ENCODE measurements at places on chromosomes 7 and 10.
A peak's percentile ranks its signal among the peaks of the same experiment; 100 is the strongest.

DNA sequence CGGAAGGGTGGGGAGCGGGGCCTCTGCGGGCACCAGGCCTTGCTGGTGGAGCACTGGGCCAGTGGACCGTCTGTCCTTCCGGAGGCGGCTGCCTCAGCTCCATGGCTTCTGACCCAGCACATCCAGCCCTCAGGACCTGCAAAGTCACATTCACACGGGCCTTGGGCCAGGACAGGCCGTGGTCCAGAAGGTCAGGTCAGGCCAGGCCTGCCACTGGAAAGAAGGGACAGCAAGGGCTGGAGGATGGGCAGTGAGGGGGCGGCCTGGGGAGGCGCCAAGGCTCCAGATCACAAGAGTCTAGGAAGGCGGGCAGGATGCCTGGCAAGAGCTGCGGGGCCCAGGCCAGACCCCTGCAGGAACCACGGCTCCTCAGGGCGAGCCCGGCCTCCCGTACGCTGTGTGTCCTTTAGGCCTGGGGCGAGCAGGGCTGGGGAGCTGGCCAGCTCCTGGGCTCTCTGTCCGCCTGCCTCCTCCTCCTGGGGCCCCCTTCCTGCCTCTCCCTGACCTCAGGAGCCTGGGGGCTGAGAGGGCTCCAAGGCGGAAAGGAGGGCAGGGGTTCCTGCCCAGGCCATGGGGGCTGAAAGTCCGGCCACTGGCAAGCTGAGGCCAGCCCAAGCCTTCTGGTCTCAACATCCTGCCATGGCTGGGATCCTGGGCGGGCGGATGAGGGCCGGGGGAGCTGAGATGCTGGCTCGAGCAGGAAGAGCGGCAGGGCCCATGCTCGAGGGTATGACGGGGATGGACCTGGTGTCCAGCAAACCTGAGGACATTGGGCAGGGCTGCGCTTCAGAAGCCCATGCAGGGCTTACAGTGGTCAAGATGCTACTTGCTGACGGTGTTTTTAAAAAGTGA, 225.8 kb downstream of the ELFN1 start:
- no peak for DNase-seq

DNA sequence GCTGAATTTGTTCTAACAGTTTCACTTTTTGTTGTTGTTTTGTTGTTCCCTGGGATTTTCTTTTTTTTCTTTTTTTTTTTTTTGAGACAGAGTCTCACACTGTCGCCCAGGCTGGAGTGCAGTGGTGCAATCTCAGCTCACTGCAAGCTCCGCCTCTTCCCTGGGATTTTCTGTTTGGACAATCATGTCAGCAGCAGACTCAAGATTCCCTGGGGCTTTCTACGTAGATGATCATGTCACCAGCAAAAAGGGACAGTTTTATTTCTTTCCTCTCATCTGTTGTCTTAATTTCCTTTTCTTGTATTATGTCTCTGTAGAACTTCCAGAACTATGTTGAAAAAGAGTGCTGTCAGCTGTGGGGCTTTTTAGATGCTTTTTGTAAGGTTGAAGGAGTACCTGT, 241.4 kb downstream of the TNS3 start:
- DNase-seq, result no peak

GRCh38 chr7:81161451-81162075, 242.7 kb upstream of the SEMA3C start:
- no peak for DNase-seq

DNA sequence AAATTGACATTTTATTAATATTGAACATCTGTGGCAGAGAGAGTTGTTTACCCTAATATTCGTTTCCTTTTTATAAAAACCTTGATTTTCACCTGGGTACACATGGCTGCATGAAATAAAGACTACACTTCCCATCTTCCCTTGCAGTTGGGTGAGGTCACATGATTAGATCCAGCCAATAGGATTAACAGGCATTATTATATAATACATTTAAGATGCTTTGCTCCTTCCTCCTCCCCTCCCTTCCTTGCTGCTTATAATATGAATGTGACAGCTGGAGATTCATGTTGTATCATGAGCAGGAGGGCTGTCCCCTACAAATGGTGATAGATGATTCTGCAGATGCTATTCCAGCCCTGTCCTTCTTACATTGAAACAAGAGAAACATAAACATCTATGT, 146.6 kb downstream of the SH2D4B start:
- no peak for DNase-seq

DNA sequence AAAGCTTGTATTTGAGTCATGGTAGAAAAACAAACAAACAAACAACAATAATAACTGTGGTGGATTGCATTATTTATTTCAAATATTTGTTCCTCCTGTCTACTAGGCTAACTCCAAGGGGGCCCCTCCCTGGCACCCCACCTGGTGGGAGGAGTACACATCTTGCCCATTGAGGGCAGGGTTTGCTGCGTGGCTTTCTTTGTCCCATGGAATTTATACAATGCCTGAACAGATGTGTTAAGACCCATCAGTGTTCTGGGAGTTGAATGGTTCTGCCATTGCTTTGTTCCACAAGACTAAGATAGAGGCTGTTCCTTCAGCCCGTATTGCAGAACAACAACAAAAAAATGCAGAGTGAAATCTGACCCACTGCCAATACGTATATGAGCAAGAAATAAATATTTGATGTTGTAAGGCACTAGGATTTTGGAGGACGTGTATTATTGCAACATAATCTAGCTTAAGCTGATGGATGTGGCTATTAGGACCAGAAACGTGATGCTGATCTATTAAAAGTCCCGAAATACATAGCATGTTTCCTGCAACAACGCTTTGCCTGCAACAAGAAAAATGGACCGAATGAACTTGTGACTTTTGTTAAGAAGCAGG, 119.1 kb upstream of the JCAD start:
- DNase-seq, result no peak

DNA sequence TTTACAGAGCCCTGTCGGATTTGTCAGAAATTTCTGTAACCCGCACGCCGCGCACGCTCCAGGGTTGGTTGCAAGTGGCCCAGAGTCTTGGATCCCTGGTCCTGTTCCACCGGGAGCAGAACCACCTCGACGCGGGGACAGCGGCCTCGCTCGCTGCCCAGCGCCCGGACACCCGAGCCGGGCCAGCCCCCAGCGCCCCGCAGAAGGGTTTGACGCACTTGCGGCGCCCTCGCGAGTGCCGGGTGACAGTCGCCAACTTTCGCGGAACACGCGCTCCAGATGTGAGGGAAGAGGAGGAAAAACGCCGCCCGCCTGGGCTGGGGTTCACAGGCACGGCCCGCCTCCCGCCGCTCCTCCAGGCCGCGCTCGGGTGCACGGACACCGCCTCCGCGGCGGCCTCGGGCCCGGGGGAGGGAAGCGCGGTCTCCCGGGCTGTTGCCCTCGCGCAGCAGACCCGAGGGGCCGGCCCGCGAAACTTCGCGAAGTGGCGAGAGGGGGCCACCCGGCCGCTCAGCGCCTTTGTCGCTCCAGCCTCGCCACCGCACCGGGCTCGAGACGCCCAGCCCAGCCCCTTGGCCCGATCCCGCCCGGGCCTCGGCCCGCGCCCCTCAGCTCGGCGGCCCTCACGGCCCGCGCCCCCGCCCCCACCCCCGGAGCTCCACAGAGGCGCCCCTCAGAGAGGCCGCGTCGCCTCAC, 514 bp downstream of the RNF216 start:
- no peak for DNase-seq

DNA sequence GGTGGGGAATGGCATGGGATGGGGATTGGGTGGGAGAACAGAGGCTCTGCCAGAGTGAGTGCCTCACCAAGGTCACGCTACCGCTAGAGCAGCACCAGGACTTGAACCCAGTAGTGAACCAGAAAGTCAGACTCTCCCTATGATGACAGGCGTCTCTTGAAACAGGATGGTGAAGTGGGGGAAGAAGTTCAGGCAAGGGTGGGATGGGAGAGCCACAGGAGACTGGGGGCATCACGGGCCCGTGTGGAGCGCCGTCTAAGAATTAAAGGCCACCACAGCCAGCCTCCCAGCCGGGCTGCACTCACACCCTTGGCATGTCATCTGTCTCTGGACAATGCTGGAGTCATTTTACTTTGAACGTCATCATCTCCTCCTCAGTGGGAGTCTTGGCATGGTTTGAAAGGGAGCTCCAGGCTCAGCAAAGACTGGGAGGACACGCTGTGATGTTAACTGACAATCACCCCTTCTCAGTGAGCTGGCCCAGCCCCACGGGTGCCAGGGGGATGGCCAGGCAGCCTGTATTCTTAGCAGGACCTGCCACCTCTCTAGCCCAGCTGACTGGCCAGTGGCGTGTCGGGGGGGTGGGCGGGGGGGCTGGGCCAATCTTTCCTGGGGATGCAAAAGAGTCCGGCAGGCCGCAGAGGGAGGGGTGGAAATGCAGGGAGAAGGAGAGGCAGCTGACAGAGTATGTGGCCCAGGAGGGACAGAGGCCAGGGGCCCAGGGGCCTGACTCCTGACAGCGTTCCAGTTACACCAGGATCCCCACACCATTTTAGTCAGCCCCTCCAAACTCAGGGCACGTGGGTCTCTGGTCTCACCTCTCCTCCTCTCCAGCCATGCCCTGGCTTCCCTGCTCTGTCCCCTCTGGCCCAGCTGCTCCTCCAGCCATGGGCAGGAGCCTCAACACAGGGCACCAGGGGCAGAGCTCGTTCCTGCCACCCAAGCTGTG, 96.2 kb downstream of the VOPP1 start:
- DNase-seq, result no peak

DNA sequence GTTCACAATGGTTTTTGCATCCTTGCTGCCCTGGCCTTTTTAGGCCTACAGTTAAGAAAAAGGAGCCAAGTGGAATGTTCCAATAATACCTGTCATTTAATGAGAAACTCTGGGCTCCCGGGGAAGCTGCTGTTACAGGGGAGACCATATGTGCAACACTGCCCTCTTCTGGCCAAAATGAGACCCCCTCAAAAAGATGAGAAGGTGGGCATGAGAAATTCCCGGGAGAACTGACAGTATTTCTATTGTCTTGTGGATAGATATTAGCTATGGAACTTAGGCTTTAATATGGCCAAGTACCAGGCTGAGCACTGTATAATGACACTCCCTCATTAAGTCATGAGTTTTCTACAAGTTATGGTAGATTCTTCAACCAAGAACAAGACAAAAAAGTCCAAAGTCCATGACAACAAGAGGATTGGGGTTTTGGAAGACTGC, 99.4 kb downstream of the CCDC3 start:
- DNase-seq, result peak; percentile 7

DNA sequence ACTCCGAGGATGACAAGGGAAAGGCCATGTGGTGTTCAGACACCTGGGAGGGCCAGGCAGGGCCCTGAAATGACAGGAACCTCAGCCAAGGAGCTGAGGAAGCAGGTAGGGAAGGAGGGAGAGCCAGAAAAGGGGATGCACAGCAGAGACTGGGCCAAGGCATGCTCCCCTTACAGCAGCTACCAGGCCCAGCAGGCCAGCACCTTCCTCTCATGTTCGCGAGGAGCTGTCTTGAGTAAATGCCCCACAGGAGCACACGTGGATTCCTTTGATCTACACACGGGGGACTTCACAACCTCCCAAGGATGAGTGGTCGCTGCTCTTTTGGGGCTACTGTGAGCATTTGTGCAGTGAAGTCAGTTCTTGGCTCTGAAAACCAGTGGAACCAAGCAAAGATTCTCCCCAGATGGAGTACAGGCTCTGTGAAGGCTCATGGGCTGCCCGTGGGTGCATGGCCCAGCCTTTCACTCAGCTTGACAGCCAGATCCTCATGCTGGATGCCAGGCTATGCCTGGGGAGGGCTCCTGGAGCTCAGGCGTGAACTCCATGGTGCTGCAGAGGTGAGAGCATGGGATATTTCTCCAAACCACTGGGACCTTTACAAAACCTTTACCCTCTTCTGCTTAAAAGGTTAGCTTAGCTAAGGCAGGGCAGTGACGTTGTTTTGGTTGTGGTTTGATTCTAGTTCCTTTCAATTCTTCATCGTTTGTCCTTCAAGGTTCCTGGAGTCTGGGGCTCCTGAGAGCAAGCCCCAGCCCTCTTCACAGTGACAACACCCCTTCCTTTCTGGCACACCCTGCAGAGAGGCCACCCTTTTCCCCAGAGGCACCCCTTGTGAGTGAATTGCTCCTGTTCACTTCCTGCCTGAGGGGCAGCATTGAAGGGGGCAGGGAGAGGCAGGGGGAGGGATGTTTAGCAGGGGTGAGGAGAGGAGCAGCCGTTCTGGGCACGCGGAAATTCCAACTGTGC, 74.2 kb upstream of the ZPBP start:
- DNase-seq, result no peak

DNA sequence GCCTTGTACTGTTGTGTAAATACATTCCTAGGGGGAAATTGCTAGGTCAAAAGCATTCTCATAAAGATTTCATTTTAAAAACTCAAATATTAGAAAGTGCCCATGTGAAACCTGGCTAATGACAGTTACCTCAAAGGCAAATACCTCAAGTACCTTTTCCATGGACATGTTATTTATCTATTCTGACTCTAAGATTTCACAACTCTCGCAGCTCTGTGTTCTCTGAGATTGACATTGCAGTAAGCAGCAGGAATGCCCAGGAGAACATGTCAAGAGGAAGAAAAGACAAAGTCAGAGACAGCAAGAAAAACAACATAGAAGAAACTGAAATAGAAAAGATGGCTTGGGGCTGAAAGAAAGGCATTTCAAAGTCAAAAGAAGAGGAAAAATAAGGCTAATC, 187.4 kb downstream of the CYP26A1 start:
- no peak for DNase-seq

DNA sequence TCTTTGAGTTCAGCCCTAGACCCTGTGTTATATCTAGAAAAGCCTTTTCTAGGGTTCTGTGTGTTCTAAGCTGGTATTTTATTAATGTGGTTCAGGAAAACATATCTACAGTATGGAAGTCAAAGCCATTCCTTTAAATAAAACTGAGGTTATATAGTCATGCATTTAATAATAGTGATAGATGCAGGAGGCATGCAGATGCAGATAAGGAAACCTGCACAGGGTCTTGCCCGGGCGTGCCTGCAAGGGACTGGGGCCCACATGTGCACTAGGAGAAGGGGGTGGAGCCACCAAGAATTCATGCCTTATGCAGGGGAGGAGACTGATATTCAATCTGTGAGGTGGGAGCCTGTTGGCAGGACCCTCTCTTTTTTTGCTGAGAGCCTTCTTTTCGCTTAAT, 171.5 kb downstream of the PRPF18 start:
- DNase-seq, result no peak
